Type B pancreatic cell (in vitro differentiated cells): ENCODE measurements at places on chromosomes 16 and 17.

- no peak for DNase-seq
These were observed 94.9 kb upstream of the MED13 start for GRCh38 chr17:62159994-62160393.

DNA sequence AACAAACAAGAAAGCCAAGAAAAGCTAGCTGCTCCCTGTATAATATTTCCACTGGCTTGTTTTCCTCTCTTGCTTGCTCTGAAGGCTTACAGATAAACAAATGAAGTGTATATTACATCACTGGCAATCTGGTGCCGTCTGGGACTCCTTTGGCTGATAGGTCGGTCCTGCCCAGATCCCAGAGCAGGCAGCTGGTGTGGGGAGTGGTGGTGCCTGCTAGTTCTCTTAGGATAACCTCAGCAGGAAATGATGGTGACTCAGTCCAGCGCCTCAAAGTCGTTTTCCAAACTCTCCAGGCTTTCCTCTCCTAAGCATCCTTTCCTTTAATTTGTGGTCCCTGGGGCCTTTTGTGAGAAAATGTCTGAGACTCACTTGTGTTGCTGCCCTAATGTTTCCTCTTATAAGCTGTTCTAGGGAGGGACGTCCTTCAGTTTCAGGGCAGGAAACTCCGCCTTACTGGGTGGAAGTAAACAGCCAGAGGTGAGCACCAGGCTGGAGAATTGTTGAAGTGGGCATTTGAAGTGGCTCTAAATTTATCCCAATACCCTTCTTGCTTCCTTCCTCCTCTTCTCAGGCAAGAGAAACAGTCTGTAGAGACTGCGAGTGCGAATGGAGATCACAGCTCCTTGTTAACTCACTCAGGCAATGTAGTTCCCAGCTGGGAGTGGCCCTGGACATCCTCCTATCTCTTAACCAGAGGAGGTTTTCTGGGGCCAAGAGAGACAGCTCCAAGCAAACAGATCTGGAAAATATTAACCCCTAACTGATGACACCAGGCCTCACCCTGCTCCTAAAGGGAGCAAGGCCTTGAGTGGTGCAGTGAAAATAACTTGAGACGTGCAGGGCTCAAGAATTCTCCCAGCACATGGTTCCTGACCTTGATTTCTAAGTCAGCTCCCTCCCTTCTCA lies 34.9 kb downstream of the CD300LF start:
- no peak for DNase-seq

- no peak for DNase-seq
These were observed 1.3 kb upstream of the UBALD2 start for GRCh38 chr17:76263896-76264295.

GRCh38 chr16:85668676-85669424 lies 19.9 kb downstream of the GINS2 start:
- DNase-seq, result no peak

DNA sequence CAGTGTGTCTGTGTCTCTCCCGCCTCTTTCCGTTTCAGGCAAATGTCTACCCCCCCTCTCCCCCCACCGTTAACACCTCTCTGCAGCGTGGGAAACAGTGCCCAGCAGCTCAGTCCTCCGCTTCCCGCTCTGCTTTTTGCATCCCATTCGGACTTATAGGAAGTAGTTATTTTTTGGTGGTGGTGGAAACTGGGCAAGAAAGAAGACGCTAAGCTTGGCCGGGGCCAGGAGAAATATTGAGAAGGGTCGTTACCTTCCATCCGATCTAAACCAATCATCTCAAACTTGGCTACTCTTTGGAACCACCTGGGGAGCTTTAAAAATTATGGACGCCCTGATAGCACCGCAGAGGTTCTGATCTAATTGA lies 499 bp upstream of the HLF start:
- DNase-seq, result no peak

DNA sequence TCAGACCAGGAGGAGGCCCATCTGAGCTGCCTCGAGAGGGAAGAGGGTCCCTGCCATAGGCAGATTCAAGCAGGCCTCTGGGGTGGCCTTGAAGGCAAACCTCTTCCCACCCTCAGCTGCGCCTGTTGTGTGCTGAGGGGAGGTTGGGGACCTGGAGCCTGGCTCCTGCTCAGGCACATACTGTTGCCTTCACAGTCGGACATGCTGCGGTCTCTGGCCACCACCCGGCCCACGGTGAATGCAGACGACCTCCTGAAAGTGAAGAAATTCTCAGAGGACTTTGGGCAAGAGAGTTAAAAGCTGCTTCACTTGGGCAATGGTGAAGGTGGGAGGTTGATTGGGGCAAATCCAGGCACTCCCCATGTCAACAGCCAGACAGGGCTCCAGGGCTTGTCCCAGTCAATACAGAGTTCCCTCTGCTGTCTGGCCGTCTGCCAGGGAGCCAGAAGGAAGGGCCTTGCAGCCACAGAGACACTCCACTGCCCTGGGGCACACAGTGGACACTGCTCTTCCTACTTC lies 6.3 kb downstream of the PDF start:
- DNase-seq, result no peak

- no peak for DNase-seq
These were observed 218.8 kb downstream of the IRF8 start for GRCh38 chr16:86117756-86118155.

DNA sequence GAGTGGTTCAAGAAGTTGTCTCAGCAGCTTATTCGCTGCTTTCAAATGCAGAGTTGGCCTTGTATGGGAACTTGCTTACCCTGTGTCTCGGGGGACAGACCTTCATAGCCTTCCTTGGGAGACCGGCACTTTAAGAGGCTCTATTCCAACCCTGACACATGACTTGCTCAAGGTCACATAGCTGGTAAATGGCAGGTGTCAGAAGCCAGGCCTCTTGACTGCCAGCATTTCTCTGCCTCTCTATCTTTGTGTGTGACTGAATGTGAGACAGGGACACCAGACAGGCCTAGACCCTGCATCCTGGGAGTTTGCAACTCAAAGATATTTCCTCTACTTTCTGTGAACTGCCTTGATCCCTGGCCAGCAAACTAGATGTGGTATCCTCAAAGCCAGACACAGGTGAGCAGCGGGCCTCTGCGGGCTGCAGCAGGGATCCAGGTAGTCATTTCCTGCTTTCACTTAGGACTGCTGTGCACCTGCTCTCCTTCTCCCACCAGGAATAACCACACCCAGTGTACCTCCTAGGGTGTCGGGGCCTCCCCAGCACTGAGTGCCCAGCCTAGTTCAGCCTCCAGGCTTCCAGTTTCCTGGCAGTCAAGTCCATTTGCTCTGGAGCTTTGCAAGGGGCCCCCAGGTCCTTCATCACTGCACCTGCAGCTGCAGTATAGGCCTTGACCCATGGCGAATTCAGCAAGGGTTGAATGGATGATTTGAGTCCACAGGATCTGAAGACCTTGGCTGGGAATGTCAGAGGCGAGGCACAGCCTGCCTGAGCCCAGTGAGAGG lies 116.6 kb upstream of the TNRC6C start:
- DNase-seq, result no peak

- no peak for DNase-seq
These were observed 219.9 kb downstream of the CHD9NB start for GRCh38 chr16:52832771-52833170.

GRCh38 chr17:77769762-77770161 lies 188.7 kb upstream of the TNRC6C start:
- no peak for DNase-seq

GRCh38 chr17:19873346-19873745 lies 5.6 kb upstream of the ULK2 start:
- DNase-seq, result no peak

GRCh38 chr16:71623597-71623996 lies 2.4 kb upstream of the MARVELD3 start:
- no peak for DNase-seq

DNA sequence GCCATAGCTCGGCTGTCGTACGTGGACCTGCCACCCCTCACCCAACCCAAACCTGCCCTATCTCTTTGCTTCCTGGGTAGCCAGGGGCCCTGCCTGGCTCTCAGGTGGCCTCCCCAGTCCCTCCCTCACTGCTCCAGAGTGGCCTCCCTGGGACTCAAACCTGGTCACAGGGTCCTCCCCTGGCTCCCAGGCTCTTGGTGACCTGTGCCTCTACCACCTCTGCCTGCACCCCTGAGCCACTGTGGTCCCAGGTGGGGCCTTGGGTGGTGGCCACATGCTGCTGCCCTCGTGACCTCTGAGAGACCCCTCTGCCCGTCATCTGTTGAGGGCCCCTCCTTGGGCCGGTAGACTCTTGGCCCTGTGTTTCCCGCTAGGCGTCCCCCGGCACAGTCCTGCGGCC lies 64.6 kb upstream of the PVALEF start:
- no peak for DNase-seq

DNA sequence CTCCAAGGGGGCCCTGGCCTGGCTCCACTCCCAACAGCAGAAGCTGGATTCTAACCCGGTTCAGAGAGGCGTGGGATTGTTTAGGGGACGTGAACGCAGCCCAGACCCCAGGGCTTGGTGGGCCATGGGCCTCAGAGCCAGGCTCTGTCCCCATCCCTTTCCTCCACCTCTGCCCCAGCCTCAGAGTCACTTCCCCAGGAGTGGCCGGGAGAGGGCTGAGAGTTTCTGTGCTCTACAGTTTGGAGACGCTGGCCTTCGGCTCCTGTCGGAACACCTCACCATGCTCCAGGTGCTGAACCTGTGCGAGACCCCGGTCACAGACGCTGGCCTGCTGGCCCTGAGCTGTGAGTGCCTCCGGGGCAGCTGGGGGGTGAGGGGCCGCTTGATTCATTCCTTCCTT lies 73.8 kb upstream of the PLCG2 start:
- DNase-seq, result no peak

DNA sequence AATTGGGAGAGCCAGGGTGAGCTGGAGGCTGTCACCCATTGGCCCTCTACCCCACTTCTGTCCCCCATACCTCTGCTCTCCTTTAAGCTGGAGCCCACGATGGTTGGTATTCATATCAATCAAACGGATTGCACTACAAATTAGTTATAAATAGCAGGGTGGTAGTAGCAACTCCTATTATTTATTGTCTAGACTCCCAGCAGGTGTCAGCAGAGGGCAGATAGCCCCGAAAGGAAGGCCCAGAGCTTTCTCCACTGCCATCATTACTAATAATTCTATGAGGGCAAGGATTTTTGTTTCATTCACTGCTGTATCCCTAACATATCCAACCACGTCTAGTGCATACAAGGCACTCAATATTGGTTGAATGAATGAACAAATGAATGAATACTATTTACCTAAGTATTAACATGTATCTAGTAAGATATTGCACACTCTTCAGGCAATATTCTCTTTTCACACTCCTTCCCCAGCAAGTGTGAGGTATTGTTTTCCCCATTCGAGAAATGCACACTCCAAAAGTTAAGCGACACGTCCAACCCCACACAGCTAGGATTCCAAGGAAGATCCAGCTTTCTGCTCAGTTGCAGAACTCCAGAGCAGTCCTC lies 6.3 kb downstream of the C17orf50 start:
- DNase-seq, result no peak

- DNase-seq, result no peak
These were observed 2.0 kb downstream of the NEUROD2 start for GRCh38 chr17:39605492-39606433.

DNA sequence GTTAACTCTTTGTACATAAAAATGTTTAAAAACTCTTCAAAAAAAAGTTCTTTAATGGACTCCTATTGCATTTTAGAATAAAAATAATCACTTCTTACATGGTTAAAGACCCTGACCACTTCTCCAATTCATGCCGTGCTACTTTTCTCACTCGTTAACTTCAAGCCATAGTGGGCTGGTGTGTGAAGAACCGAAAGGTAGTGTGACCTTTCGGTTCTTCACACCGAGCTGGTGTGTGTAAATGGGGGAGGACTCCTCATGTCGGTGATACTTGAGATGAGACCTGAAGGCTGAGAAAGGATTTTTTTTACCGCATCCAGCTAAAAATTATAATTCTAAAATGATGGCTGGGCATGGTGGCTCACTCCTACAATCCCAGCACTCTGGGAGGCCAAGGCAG lies 22.1 kb downstream of the RFFL start:
- DNase-seq, result no peak

GRCh38 chr17:57145347-57145746 lies 60.3 kb downstream of the AKAP1 start:
- DNase-seq, result no peak

- no peak for DNase-seq
These were observed 157.5 kb downstream of the ZNF423 start for GRCh38 chr16:49698453-49698815.

GRCh38 chr17:73949903-73950592 lies 253.4 kb upstream of the RPL38 start:
- DNase-seq, result no peak

DNA sequence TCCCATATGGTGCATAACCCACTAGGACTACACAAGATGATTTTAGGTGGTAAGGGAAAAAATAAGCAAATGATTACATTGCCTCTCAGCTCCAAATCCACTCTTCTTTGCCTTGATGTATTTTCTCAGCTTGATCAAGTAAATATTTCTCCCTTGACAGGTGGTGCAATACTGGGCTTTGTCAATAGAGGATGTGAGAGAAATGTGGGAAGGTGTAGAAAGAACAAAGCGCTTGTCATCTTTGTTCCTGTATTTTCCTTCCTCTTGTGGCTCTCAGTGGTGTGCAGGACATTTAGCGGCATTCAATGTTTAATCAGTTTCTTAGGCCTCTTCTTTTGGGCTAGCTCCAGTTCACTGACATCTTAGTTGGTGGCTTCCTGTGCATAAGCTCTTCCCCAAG lies 1165.8 kb upstream of the GOT2 start:
- no peak for DNase-seq

GRCh38 chr16:976389-976931 lies 5.1 kb upstream of the SOX8 start:
- no peak for DNase-seq

GRCh38 chr16:12235110-12235509 lies 258.6 kb downstream of the SNX29 start:
- no peak for DNase-seq

DNA sequence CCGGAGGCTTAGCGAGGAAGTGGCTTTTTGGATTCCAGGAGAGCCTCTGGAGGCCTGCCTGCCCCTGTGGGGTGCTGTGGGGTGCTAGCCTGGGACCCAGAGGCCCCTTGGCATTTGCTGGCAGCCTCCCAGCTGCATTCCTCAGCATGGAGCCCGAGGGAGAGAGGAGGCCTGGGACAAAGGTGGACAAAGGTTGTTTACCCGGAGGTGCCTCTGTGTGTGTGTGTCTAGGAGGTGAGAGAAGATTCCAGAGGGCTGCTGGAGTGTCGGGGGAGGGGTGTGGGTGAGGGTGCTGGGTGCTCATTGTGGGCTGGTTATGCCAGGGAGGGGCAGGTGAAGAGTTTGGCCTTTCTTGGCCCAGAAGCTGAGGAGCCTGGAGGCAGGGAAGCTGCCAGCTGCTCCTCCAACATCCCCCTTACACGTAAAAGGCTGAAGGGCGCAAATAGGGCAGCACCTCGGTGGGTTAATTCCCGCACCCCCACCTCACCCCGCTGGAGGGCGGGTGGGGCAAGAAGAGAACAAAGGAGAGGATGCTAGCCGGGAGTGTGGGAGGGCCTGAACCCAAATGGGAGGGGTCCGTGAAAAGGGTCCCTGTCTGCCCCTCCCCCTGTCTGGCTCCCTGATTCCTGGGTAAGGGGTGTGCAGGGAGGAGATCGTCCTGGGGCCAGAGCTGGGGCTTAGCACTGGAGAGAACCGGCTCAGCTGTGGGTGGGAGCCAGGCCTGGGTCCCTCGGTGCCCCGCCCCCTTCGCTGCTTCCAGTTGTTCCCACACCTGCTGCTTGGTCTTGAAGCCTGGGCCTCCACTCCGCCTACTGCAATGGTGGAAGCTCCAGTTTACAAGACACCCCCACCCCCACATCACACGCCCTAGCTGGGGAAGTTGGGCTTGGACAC lies 9.9 kb downstream of the HEXIM2 start:
- no peak for DNase-seq

- no peak for DNase-seq
These were observed 142.9 kb downstream of the CDK5R1 start for GRCh38 chr17:32629563-32630190.

- DNase-seq, result no peak
These were observed 561.6 kb upstream of the PSMD7 start for GRCh38 chr16:73735018-73735417.

- peak; percentile 84 for DNase-seq
These were observed 3.1 kb upstream of the SETD6 start for GRCh38 chr16:58511933-58512815.
